ENCODE measurements at places on chromosomes 1 and 21. TPM values are rescaled to one million over a fixed set of nuclear protein-coding genes. Genes with fewer than 3 reads are reported as not detected.

DNA sequence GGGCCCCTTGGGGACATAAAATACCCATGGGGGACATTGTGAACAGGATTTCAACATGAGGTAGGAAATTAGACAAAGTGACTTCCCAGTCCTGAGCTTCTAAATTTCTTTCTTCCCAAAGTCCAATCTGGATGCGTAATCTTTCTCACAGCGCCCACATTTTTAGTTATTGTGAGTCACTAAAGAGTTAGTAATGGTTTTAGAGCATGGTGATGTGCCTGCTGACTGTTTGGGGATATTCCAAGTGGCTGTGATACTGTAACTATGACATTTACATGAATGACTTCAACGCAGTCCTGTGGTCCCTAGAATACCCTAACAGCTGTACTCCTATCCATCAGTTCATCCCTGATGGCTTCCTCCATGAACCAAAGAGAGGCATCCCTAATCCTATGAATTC, 224.0 kb upstream of the COA6 start:
- no peak for DNase-seq

DNA sequence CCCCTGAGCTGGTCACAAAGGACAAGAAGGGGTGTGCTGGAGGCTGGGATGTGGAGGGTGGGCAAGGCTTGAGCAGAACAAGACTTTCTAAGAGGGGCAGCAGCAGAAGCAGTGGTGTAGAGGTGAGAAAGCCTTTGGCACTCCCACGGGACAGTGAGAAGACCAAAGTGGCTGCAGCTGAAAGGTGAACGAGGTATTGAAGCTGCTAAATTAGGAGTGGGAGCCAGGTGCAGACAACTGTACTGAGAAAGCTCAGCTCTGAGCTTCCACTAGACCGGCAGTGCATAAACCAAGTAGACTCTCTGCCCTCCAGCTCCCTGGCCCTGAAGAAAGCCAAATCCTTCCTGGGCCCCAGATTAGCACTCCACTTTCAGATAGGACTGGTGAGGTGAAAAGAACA, 93.0 kb downstream of the VWA5B1 start:
- no peak for DNase-seq

GRCh38 chr1:204448344-204448964, 36.8 kb upstream of the PPP1R15B start:
- peak; percentile 34 for DNase-seq

GRCh38 chr21:16211339-16212303, 481.8 kb downstream of the USP25 start:
- no peak for DNase-seq

DNA sequence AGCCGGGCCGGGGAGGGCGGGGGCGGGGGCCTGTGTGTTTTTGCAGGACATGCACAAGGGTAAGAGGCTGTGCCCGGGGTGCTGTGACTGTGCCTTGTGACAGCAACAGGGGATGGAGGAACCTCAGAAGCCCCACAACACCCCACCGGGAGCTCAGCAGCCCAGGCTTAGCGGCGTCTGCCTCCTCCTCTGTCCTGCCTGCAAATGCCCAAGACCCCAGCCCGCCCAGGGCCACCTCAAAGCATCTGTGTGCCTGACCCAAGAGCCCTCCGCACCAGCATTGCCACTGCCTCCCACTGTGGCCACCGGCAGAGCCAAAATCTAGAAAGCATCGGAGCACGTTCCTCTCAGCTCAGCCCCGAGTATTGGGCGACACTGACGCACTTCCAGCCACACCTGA, 2.7 kb upstream of the ACTRT2 start:
- no peak for DNase-seq

- DNase-seq, result no peak
Observed at GRCh38 chr1:85816606-85817005, 108.4 kb upstream of the ZNHIT6 start.

DNA sequence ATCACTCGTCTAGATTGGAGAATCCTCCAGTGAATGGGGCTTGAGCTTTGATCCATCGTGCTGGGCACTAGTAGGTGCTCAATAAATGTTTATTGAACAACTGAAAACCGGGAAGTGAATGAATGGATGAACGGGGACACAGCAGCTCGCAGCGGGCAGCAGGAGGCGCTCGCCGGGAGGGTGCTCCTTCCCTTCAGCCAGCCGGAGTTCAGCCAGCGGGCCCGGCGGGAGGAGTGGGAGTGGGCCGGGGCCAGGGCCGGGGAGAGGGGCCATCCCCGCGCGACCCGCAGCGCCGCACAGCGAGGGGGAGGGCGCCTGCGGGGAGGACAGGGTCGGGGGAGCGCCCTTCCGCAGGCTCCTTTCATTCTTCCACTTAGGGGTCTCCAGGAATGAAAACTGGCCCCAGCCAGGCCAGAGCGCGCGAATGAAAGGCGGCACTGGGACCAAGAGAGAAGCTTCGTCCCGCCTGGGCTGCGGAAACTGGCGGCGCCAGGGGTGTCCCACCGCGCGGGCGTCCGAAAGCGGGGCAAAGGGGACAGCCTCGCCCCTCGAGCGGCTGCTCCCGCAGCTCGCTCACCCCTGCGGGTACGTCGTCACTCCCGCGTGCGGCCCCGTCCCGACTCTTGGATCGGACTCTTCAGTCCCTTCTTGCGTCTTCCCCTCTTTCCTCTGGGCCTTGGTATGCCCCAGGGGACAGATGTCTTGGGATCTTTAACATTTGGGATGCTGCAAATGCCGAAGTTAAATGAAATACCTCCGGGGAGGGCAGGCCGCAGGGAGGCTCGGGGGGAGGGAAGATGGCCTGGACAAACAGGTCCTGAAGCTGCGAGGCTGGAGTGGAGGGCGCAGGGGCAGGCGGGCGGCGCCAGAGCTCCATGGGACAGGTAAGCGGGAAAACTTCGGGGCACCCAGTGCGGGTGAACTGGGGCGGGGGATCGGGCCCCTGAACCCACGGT, 3.6 kb upstream of the INAVA start:
- peak; percentile 83 for DNase-seq

DNA sequence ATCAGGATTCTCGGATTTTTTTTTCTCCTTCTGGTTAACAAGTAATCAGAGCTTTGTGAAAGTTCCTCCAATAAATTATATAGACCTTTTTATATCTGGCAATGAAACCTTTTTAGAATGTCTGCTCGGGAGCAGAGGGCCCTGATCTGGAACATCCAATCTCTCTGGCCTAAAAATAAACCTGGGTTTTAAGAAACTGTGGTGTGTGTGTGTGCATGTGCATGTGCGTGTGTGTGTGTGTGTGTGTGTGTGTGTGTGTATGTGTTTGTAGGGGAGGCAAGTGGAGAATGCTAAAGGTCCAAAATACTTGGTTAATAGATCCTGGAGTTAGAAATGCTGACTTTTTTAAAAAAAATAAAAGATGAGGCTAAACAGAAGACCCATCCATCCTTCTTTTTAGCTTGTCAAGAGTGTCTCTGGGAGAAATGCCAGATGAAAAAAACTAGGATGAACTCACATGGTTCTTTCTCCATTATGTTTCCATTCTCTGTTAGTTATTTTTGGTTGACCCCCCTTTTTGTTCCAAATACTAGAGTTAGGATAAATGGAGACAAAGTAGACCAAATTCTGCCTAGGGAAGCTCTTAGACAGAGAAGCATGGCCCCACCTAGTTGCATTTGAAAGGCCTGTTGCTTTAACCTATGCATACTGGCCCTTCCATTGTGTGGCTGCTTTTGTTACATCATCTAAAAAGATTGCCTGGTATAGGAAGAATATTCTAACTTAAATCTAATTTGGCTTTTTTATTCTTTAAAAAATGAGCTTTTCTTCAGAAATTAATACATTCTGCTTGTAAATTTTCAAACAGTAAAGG, 175.9 kb downstream of the PAPPA2 start:
- no peak for DNase-seq

DNA sequence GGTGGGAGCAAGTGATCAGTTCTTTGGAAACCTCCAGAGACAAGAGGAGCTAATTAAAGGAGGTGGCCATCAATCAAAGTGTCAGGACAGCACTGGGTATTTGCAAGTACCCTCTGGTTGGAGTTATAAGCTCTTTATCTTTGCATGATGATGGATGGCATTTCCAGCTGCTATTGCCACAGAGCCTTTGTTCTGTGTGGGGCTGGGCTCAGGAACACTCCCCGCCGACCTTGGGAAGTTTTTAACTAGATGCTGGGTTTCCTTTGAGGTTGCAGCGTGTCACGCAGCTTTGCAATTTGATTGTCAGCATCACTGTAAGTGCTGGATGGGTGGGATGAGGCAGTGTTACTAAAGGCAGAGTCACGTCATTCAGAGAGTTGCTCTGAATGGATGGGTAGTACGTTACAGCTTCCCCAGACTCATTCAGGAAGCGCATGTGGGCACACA, 68.9 kb downstream of the CNIH3 start:
- no peak for DNase-seq

GRCh38 chr1:234503193-234504050, 24.4 kb upstream of the TARBP1 start:
- no peak for DNase-seq

- peak; percentile 57 for DNase-seq
Observed at GRCh38 chr1:15089258-15089992, 64.1 kb upstream of the TMEM51 start.

DNA sequence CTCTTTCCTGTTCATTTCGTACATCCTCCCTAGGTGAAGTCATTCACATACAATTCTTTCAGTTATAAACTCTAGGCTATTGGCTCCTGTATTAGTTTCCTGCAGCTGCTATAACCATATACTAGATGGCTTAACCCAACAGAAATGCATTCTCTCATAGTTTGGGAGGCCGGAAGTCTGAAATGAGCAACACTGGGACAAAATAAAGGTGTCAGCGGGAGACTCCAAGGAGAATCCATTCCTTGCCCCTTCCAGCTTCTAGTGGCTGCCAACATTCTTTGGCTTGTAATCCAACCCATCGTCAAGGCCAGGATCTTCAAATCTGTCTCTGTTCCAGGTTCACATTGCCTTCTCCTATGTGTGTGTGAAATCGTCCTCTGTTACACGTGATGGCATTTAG, 71.3 kb downstream of the TOR3A start:
- DNase-seq, result no peak

DNA sequence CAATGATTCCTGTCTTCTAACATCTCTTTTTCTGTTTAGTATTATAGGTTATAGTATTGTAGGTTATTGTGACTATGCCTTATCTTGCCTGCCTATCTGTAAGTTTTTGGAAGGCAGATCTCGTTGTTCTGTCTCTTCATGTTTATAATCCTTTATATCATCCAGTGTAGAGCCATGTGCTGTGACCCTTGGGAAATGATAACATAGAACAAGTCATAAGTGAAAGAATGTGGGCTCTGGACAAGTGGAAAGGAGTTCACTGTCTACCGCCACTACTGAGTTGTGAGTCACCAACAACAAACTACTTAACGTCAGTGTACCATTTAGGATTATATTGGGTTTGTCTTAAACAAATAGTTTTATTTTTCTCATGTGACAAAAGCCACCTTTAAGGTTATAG, 139.3 kb downstream of the LYPLAL1 start:
- DNase-seq, result no peak

DNA sequence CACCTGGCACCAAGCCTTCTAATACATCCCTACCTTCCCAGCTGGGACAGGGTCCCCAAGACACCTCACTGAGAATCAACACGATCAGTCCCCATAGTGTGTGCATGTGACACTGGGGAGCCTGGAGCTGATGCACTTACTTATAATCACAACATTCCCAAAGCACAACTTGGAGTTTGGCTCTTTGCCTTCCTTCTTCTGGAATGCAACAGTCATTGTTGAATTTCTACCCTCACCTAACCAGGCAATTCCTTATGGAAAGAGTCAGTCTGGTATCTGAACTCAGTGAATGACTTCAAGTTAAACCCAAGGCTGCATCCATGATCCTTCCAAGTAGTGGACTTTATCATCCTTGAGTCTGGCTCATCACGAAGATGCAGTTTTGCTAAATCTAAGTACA, 86.1 kb downstream of the DSCAM start:
- no peak for DNase-seq

GRCh38 chr1:60573121-60573520, 499.6 kb upstream of the C1orf87 start:
- DNase-seq, result no peak

DNA sequence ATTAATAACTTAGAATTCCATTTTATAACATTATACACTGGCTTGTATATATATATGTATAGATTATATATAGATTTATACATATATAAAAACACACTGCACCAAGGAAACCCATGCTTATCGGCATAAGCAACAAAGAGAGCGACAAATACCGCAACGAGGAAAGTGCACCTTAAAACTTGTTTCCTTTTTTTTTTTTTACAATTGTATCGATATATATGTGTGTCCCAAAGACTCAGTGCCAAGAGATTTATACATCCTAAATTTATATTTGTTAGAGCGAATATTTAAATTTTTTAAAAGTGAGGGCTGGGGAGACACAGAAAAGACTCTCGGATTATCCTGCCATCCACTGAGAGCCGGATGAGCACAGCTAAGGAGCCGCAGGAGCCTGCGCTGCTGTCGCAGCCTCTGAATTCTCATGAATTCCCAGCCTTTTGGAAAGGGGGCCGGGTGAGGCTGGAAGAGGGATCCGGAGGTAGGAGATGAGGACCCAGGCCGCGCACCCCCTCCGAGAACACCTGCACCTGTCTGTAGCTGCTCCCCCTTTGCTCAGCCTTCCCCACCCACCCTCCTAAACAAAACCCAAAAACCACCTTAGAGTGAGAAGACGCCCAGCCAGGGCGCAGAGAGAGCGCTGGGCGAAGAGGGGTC, 5.2 kb downstream of the DMRTA2 start:
- DNase-seq, result no peak

DNA sequence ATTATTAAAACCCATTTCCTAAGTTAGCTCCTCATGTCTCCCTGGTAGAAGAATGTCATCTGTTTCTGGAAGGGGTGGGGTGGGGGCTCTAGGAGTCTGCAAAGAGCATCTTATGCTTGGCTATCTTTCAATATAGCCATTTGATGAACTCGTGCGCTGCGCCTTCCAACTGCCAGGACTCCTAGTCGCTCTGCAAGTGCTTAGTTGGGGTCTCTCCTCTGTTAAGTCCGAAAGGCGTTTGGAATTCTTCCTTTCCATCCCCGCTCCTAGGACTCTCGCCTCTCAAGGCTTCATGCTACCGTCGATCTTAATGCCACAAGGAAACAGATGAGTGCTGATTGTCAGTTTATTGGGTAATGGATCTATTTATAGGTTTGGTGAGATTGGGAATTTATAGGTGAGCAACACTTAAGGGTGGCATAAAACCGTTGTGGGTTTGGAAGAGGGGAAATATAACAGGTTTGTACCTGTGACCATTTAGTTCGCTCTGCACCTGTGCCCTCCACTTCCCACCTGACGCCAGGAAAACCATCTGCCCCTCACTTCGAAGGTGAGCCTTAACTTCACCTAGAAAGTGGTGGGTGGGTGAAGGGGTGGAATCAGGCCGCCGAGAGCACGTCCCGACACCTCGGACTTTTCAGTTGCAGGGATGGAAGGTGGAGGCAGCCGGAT, 1.1 kb downstream of the KCNH1 start:
- no peak for DNase-seq

GRCh38 chr1:65059930-65060538, 88.0 kb upstream of the AK4 start:
- DNase-seq, result peak; percentile 19

GNAT2 gene
- not detected for total RNA-seq

ABCB10 gene
- total RNA-seq, result 19.9 TPM

RAB7B gene
- total RNA-seq, result 1.1 TPM

RAVER2 gene
- total RNA-seq, result 10.3 TPM

NBPF10 gene
- 3.1 TPM for total RNA-seq

WDR47 gene
- 6.8 TPM for total RNA-seq

FRRS1 gene
- total RNA-seq, result 39.1 TPM

SCCPDH gene
- 40.0 TPM for total RNA-seq

IL19 gene
- not detected for total RNA-seq

C1orf210 gene
- 19.9 TPM for total RNA-seq

SLC30A10 gene
- 0.32 TPM for total RNA-seq

COP1 gene
- total RNA-seq, result 45.5 TPM
